Activated CD8-positive, alpha-beta memory T cell treated with anti-CD3 and anti-CD28 coated beads for 24 hours (primary cell): ENCODE measurements at places on chromosomes 11 and 22.

- no peak for DNase-seq
These were observed 2.0 kb downstream of the KDM2A start for GRCh38 chr11:67120881-67121710.

DNA sequence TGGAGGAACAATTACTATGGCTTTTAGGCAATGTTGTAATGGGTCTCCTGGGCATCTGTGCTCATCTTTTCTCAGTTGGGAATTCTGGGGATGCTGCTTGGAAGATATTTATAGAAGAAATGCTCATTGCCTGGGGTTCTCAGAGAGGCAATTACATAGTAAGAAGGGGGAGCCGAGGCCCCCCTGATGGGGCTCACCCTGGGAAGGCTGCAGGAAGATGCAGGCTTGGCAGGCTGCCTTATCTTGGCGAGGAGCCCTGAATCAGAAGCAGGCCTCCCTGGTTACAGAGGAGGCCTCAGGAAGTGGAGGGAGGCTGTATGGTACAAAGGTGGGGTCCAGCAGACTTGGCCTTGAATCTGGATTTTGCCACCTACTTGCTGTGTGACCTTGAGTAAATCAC lies 60.6 kb upstream of the CRYBB3 start:
- no peak for DNase-seq

- peak; percentile 57 for DNase-seq
These were observed 317 bp downstream of the BDNF start for GRCh38 chr11:27699926-27700350.

DNA sequence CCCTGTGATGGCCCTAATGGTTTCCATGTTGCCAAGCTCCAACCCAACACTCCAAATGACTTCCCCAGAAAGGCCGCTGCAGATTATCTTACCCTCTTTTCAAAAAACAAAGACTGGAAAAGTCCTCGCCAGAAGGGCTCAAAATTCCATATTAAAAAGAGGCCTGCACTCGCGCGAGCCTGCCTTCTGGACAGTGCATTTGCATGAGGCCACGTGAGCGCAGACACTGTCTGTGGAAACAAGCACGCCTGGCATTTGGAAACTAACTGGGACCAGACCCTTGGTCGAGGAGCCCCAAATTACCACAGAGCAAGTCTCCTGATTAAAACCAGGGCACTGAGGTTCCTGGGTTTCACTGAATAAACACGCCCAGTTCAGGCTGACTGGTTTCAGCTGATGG lies 42.9 kb downstream of the ABTB2 start:
- no peak for DNase-seq

DNA sequence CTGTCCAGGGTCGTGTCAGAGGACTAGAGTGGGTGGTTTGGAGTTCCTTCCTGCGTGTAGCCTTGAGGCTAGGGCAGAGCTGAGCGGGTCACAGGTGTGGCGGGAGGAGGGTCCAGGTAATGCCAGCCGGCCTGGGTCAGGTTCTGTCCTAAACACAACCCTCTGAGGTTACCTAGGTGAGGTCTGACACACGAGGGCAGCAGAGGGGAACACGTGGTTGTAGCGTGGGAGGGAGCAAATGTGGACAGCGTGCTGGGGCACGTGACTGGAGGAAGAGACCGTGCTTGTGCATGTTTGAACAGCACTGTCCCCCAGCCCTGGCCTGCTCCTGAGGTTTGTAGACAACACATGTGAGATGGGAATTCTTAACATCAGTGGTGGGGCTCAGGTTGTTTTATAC lies 13.1 kb downstream of the MOV10L1 start:
- no peak for DNase-seq

- DNase-seq: no peak
These were observed 147.5 kb downstream of the LDLRAD3 start for GRCh38 chr11:36091256-36091811.

- peak; percentile 49 for DNase-seq
These were observed 2.3 kb downstream of the MRGPRE start for GRCh38 chr11:3229673-3230630.

DNA sequence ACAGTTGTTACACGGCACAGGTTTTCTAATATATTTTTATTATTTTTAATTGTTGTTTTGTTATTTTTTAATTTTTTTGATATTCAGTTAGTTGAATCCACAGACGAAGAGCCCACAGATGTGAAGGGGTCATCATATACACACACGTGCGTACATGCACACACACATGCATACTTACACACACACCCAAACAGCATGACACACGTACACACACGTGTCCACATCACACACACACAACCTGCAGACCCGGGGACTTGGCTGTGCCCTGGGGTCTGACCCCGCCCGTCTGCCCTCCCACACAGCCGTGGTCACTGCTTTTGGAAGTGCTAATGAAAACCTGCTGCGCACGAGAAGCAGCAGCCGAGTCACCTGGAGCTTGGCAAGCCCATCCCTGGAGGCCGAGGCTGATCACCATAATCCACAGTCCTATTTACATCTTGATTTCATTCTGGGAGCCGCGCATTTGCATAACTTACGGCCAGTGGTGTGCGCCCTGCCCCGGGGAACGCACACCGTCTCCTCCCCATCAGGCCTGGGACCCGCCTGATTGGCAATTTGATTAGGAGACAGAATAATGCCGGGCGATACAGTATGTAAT lies 110.3 kb downstream of the BRD1 start:
- no peak for DNase-seq

DNA sequence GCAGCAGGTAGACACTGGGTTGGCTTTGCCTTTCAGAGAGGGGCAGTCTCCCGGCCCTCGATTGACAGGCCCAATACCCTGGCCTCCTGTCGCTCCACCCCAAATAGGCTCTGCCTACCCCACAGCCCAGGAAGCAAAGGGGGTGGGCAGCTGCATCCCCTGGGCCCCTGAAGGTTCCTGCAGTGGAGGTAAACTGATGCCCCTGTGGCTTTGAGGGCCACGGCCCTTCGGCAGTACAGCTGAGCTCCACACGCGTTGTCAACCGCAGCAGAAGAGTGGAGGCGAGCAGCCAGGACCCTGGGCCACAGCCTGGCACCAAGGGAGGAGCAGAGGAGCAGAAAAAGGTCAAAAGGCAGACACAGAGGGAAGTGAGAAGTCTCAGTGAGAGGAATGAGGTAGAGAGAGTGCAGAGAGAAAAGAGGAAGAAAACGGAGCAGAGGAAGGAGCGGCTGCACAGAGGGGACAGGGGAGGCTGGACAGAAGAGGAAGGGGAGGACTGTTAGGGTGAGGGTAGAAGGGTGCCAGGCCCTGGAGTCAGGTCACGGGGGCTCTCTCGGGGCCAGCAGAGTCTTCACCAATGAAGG lies 64.0 kb downstream of the SLC22A12 start:
- no peak for DNase-seq
